ENCODE measurements at places on chromosomes 3 and 15.

- DNase-seq, result no peak
These were observed 4.1 kb upstream of the PAK6 start for GRCh38 chr15:40234783-40235182.

DNA sequence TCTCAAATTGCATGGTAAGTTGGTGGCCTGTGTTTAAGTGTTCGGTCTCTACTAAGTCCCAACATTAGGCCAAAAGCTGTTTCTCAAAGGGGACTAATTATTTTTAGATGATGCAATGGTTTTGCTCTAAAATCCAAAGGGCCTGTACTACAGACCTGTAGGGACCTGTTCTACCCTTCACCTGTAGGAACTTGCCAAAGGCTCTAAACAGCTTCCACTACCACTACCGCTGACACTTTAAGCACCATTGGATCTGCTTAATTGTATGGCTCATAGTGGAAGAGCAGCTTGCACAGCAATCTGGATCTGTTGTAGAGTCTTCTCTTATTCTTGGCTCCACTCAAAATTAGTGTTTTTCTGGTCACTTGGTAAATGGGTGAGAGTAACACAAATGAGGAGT is 346.8 kb downstream of the EPHA6 start:
- DNase-seq, result no peak

DNA sequence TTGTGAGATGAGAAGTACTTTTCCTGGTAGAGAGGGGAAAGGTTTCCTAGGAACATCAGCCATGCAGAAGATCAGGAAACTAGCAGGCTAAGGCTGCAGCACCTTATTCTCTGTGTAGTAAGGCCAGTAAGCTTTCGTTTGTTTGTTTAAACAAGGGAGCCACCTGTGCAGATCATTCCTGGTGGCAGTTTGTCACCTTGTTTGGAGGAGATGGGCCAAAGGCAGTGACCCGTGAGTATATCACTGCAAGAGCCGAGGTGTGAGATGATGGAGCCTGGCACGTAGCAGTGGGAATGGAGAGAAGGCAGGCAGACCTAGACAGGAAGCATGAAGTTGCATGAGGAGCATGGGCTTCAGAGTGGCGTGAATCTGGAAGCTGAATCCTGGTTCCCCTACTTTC is 19.6 kb downstream of the ATG7 start:
- no peak for DNase-seq

- no peak for DNase-seq
These were observed 229.0 kb upstream of the SLCO3A1 start for GRCh38 chr15:91624353-91624968.

- DNase-seq, result no peak
These were observed 33.5 kb downstream of the ESYT3 start for GRCh38 chr3:138467931-138468330.

All from NCI-H187 treated with DMSO at 0.1 percent for 48 hours (cell line).